ENCODE measurements at places on chromosomes 7 and 10.

DNA sequence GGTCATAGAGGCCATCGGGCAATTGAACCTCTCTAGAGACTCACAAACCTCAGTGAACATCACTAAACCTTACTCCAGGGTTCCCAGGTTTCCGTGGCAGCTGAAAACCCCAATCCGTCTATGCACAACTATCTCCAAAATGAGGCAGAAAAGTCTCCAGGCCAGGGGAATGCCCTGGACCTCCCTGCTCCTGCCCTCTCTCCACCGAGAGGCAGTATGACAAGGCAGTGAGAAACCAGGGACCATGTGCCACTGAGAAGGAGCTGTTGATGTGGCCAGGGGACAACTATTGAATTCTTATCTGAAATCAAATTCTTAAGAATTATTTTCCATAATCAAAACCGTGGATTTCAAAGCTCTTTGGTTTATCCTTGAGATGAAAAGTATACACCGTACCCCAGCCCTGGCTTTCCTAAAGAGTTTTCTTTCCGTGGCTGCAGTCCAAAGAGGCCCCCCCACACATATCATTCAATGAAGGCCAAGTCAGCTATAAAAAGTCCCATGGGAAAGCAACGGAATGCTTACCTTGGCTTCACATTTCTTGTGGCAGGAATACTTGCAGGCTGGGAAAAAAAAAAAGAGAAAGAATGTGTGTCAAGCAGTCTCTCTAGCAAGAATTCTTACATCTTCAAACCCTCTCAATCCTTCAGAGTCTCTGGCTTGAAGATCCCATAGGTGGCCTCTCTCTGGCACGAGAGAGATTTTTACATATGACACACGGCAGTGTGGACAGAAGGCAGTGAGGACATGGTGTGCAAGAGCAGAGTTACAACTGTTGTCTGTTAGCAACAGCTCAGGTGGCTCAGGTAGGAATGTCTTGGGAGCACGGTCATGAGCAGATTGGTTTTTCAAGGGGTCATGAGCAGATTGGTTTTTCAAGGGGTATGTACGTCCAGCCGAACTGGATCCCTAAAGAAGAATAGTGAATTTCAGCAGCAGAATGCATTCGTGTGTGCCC is 75.2 kb downstream of the TNS3 start:
- peak; percentile 62 for DNase-seq

GRCh38 chr7:159097661-159098423 is 46.8 kb downstream of the VIPR2 start:
- peak; percentile 3 for DNase-seq

- DNase-seq = no peak
Observed at GRCh38 chr10:52198540-52198939, 115.5 kb upstream of the DKK1 start.

- no peak for DNase-seq
Observed at GRCh38 chr10:26216585-26217395, at the start of gene GAD2. TSS of gene GAD2 (plus strand) at chr10:26216774. CDS start at chr10:26216810, 36 bp downstream.

- no peak for DNase-seq
Observed at GRCh38 chr7:138173548-138173947, 97.3 kb downstream of the AKR1D1 start.

- DNase-seq = no peak
Observed at GRCh38 chr10:104766341-104766740, 125.3 kb downstream of the SORCS3 start.

GRCh38 chr7:116782177-116782711 is 80.1 kb upstream of the CAPZA2 start:
- DNase-seq = peak; percentile 90

DNA sequence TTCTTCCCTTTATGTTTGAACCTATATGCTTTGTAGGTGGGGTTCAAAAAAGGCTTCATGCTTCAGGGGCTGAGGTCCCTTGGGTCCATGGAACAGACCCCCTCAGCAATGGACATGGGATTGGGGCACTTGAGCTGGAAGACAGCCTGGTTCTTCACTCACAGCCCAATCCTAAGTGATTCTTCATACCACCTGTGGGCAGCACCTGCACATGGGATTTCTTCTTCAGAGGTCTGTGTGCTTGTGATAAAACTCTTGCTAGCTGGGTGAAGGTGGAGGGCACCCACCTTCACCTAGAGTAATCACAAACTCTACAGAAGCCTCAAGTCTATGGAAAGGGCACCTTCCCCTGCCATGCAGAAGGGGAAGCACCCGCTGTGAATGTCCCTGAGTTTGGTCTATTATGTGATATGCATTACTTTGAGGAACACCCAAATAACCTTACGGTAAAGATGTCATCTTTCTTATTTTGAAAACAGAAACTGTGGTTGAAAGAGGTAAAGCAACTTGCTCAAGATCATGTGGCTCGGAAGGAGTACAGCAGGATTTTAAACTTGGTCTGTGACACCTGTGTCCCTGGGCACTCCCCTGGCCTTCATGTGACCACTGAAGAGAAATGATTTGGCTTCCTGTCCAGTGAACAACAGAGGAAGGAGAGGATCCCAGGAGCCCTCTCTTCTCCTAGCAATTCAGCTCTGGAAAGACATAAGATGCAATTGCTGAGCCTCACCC is 469.5 kb upstream of the ZMIZ1 start:
- no peak for DNase-seq

DNA sequence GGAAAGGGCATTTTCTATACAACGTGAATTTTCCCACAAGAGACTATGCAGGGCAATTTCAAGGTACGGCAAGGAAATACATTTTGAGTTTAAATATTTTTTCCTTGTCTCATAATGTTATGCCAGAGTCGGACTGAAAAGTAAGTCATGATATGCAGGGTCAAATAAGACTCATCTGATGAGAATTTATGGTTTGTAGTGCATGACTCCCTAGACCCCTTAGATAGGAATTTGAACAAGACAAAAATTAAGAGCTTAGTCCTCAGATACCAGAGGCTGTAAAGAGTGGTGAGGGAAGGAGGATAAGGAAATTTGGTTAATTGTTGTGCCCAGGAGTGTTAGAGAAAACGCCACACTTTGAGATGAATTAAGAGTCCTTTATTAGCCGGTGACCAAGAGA is 616.6 kb downstream of the XPNPEP1 start:
- no peak for DNase-seq

All from SJCRH30 (cell line).